AG10803 (cell line): ENCODE measurements at places on chromosomes 6 and 20.
A peak's percentile ranks its signal among the peaks of the same experiment; 100 is the strongest.

GRCh38 chr6:134534708-134535149 is 216.8 kb upstream of the SGK1 start:
- peak; percentile 62 for DNase-seq

DNA sequence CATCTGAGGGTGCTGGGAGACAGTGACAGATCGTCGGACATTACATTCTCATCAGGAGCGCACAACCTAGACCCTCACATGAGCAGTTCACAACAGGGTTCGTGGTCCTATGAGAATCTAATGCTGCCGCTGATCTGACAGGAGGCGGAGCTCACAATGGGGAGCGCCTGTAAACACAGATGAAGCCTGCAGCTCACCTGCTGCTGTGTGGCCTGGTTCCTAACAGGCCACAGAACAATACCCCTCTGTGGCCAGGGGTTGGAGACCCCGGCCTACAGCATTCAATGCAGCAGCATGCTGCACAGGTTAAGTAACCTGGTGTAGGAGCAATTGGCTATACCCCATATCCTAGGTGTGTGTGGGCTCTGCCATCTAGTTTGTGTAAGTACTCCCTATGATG is 19.5 kb downstream of the ANKRD60 start:
- DNase-seq = no peak

DNA sequence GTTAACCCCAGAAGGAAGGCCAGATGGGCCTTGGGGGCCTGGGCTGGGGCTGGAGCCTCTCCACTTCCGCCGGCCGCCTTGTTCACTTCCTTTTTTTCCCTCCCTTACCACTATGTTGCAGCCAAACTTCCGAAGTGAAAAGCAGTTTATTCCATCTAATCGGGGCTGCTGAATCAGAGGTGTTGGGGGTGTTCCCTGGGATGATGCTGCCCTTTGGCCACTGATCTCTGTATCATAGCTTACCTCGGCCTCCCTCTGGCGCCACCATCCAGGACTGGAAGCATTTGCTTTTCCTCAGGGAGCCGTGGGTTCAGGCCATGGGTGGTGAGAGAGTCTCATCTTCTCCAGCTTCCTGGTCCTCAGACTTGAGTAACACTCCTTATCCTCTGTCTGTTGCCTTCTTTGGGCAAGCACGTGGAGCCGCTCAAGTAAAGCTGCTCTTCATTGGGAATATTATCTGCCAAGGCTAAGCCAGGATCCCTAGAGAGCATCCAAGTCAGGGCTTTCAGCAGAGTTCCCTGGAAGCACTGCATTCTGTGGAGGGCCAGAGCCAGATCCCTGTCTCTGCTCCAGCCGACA is 39.6 kb downstream of the SLX4IP start:
- DNase-seq = no peak

DNA sequence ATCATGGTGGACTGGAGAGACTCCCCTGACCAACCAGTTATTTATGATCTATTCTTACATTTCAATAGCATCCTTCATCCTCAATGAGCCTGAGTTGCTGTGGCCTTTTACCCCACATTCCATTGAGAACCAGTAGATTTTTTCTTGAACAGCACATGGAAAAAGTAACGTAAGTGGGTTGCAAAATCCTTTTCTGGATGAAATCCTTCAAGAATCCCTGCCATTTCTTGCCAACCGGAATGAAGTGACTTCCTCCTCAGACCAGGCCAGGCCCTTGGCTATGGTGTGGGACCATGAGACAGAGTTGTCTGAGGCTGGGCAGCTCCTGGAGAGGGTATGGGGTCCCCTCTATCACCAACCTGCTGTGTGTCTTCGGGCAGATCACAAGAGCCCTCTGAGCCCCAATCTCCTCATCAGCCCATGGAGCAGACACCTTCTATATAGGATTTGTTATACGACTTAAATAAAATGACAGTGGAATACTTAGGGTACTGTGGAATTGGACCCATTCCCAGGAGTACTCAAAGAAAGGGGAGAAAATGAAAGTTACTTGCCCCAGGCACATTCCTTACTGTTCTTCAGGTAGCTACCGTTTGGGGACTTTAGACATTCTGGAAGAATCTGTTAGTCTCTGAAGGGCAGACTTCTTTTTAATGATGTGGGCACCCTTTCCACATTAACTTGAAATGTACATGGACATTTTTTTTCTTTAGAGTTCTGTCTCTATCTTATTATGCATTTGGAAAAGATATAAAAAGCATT is 10.9 kb downstream of the EYA2 start:
- peak; percentile 70 for DNase-seq

DNA sequence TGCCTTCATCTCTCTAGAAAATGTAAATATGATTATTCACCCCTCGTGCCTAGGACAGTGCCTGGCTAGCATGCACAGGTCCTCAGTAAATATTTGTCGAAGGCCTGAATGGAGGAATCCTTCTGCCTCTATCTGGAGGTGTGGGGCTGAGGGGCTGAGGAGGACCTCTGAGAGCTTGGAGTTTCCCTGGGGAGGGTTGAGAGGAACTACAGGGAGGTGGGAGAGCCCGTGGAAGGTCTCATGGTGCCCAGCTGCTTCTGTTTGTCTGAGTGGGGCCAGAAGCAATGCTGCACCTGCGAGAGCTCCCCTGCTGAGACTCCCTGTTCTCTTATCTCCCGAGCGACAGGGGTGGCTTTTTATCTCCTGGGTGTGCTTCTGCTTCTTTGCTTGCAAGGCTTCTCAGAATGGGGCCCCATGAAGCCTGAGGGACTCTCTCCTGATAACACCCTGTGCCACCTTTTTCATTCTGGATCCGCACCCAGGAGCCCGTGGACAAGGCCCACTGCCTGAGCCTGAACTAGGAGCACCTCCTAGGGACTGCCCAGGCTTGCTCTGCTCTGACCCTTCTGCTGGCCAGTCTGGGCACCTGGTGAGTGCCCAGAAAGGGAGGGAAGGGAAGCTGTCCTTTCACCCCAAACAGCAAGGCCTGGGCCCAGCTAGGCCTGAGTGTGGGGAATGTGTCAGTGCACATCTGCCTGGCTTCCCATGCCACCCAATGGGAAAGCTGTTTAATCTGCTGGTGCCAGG is 2.4 kb downstream of the SLC29A1 start:
- DNase-seq = no peak

DNA sequence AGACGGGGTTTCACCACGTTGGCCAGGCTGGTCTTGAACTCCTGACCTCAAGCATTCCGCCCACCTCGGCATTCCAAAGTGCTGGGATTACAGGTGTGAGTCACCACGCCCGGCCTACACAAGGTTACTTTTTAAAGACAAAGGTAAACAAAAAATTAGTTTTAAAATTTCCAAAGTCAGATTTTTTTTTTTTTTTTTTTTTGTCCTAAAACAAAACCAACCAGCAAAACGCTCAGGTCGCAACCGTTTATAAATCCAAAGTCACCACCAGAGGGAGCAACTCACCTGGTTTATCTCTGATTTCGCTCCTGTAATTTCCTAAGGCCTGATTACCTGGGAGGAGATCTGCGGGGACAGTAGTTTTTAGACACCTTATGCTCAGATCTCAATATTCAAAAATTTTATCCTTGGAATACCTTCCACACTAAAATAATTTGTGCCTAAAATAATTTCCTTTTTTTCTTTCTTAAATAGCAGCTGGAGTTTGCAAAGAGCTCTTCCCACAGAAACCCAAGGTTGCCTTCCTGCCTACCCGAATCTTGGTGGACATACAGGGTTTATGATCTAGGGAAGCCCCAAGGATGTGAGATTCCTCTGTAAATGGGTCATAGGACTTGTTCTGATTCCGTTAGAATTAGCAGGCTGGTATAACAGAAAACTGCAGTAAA is 19.8 kb upstream of the TREM1 start:
- DNase-seq = peak; percentile 29

GRCh38 chr6:112237066-112237465 is 17.3 kb downstream of the LAMA4 start:
- peak; percentile 46 for DNase-seq

GRCh38 chr20:59772373-59772705 is 161.1 kb downstream of the SYCP2 start:
- DNase-seq = no peak

DNA sequence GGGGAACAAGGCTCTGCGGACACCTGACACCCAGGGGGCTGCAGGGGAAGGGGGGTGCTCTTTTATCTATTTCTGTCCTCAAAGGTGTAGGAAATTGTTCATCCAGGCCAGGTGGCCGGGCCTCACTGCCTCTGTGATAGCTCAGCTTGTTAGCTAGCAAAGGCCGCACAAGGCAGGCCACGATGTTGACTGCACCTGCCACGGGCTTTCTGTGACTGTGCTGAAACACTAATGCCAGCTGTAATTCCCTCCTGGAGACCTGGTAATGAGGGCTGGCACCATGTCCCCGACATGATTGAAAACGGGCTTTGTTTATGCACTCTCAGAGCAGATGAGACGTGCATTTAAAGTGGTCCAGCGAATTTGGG is 61.4 kb upstream of the APCDD1L start:
- no peak for DNase-seq

DNA sequence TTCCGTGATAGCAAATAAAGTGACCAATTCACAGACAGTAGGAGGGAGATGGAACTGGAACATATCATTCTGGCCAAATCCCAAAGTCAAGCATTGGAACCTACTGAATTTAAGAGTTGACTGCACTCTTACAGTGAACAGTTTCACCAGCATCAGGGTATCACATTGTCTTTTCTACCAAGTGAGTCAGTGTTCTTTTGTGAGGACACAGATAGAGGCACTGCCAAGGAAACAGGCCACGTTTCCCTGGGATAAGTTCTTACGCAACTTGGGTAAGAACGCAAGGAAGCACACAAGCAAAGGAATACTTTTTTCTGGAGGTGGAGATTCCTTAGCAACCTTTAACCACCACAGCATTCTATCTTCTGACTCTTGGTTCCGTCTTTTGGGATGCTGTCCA is 28.6 kb upstream of the ENPP5 start:
- DNase-seq = peak; percentile 61

DNA sequence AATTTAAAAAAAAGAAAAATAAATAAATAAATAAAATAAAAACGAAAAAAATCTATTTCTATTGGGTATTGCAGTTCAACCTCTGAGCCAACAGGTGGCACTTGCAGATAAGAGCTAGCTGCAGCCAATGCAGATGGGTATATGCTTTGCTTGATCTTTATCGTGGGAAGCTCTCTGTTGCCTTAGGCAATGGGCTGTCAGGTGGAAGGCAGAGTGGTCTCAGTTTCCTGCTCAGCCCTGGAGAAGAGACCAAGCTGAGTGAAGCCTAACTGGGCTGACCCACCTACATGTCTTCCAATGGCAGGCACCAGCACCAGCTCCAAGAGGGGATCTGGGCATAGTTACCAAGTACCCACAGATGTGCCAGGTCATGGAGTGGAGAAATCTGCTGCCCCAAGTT is 95.0 kb downstream of the AK9 start:
- DNase-seq = peak; percentile 40

GRCh38 chr6:53986165-53986720 is 125.0 kb upstream of the MLIP start:
- peak; percentile 62 for DNase-seq

DNA sequence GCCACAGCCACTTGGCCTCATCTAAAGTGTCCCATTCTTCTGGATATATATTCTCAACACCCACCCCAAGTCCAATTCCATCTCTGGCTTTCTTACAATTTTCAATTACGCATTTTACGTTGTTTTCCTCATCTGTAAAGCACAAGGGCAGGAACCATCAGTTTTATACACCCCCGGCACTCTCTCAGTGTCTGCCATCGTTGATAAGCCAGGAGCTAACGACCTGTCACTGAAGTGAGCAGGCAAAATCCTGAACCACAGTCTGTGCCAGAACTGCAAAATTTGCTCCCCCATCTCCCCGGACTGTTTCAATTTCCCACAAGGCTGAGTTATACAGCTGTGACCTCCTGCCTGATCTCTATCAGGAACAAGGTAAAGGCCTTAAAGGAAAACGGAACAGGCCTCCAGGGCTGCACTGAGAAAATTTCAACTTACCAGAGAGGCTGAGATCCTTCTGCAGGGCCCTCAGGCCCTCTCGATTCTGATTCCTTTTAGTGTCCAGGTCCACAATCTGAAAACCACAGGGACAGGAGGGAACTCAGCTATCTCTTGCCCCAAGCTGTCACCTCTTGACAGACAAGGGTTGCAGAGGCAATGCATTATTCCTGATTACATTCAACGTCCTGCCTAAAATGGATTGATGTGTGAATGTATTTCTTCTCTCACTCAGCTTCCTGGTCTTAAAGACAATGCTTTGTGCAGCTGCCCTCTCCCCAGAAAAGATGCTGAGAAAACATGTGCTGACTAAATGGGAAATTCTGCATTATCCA is 1.8 kb downstream of the PDRG1 start:
- no peak for DNase-seq

GRCh38 chr6:126102358-126102757 is 116.0 kb downstream of the TRMT11 start:
- no peak for DNase-seq

GRCh38 chr6:130183271-130184222 is 39.2 kb downstream of the SAMD3 start:
- no peak for DNase-seq

- DNase-seq = no peak
Observed at GRCh38 chr20:63702751-63703470, 4.9 kb downstream of the ARFRP1 start.

DNA sequence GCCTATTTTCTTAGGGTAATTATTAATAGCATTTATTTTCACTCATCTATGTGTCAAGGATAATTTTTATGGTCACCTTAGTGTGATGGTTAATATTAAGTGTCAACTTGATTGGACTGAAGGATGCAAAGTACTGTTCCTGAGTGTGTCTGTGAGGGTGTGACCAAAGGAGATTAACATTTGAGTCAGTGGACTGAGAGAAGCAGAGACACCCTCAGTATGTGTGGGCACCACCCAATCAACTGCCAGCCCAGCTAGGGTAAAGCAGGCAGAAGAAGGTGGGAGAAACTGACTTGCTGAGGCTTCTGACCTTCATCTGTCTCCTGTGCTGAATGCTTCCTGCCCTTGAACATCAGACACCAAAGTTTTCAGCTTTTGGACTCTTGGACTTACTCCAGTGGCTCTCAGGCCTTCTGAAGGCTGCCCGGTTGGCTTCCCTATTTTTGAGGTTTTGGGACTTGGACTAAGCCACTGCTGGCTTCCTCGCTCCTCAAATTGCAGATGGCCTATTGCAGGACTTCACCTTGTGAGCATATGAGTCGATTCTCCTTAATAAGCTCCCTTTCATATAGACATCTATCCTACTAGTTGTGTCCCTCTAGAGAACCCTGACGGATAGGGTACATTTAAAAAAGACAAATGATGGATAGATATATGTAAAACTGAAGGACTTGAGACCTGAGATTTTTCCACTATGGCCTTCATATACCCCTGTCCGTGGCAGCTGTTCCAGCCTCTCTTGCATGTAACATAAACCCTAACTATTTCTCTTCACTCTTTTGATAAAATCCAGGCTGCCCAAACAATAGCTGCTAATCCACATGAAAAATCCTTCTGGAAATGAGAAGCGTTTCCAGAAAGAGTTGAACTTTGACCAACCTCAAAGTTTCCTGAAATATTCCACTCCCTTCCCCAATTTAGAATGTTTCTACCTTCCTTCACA is 62.1 kb upstream of the RGS17 start:
- DNase-seq = no peak
